ENCODE measurements at places on chromosomes 5 and 9. TPM values are rescaled to one million over a fixed set of nuclear protein-coding genes. Genes with fewer than 3 reads are reported as not detected.
A peak's percentile ranks its signal among the peaks of the same experiment; 100 is the strongest.

DNA sequence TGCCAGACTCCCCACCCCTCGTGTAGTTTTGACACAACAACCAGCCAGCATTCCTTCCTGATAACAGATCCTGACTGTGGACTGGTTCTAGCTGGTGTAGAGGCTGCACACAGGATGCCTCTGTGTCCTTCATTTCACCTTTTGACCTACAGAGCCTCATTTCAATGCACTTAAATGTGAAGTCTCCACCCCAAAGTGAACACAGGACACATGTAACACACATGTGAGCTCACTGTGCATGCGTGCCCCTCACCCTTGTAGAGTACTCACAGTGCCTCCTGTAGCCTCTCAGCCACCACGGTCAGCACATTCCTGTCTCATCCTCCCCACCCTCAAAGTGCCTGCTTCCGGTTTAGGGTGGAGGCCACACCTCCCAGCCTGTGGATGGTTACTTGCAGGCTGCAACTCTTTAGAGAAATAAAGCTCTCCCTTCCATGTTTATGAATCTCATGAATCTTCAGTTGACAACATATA lies 11.6 kb upstream of the NKD2 start:
- DNase-seq, result no peak

GRCh38 chr5:41176952-41177351 lies 36.4 kb downstream of the C6 start:
- no peak for DNase-seq

GRCh38 chr5:59190746-59191145 lies 607.9 kb downstream of the RAB3C start:
- no peak for DNase-seq

GRCh38 chr5:8457187-8458037 lies 588.5 kb downstream of the MTRR start:
- DNase-seq, result peak; percentile 95

DNA sequence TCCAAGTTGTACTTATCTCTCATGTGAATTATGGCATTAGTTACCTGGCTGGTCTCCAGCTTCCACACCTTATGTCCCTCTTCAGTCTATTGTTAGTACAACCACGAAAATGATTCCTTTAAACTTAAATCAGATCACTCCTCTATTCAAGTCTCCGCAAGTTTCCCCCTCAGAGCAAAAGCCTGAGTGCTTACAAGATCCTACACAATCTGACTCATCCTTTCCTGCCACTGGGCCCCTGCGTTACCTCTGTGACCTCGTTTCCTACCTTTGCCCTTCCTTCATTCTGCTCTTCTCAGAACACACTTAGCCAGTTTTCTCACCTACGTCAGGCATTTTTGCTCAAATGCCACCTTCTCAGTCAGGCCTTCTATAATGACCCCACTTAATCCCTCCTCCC lies 45.1 kb upstream of the GLIS3 start:
- DNase-seq, result peak; percentile 47

STARD4 gene
- total RNA-seq, result 42.5 TPM

ATP10B gene
- total RNA-seq, result under 0.01 TPM
